ENCODE measurements at places on chromosomes 1 and 21.

- DNase-seq, result no peak
Observed at GRCh38 chr1:205598841-205599668, 32.8 kb downstream of the ELK4 start.

DNA sequence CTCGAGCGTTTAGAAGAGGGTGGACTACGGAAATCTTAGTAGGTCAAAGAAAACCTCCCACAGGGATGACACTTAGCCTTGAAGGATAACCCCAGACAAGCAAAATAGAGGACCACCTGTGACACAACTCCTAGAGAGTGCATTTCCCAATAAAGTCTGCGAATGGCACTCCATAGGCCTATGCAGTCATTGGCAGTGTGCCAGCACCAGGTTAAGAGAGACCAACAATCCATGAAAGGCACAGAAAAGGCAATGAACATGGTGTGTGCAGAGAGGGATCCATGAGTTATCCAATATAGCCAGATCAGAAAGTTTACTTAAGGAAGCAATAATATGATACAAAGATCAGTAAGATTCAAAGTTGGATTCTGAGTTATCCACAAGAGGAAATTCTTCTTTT lies 45.2 kb upstream of the FMO2 start:
- no peak for DNase-seq

DNA sequence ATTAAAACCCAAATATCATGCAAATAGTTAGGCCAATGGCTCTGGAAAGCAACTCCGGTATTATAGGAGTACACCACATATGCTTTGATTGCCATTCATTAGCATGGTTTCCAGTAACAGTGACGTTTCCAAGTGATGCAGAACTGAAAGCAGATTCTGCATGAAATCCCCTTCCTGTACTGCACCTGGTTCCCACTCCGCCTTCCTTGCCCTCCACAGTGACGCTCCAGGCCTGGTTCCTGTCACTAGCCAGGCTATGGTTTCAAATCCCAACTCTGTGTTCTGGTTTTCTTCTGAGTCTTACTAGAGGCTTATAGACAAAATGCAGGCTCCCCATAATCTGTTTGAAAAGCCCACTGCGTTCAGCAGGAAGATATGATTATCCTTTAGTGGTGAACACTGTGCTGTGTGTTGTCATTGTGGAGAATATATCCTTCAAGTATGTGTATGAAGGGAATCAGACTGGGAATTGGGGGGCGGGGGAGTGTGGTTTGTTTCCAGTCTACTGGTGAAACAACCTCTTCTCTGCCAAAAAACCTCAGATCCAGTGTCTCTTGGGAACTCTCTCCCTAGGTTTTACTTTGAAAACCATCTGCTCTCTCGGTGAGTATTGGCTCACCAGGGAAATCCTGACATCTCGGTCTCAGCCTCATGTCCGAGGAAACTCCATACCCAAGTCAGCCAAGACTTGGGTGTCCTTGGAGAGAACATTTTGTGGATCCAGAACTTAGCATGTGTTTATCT lies 78.7 kb downstream of the TYW3 start:
- no peak for DNase-seq

GRCh38 chr21:32748529-32748928 lies 20.7 kb upstream of the SYNJ1 start:
- no peak for DNase-seq

DNA sequence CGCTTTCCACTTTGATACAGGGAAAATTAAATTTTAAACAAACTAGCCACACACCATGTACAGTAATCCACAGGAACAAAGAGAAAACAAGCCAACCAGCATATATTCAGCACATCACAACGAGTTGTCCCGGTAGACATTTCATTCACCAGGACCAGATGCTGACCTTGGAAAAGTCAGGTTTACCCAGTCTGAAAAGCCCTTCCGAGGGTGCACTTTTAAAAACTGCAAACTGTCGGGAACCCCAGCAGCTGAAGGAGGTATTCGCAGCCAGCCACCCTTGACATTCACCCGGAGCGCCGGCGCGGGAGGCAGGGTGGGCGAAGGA lies 1.2 kb downstream of the MCOLN3 start:
- DNase-seq, result no peak

DNA sequence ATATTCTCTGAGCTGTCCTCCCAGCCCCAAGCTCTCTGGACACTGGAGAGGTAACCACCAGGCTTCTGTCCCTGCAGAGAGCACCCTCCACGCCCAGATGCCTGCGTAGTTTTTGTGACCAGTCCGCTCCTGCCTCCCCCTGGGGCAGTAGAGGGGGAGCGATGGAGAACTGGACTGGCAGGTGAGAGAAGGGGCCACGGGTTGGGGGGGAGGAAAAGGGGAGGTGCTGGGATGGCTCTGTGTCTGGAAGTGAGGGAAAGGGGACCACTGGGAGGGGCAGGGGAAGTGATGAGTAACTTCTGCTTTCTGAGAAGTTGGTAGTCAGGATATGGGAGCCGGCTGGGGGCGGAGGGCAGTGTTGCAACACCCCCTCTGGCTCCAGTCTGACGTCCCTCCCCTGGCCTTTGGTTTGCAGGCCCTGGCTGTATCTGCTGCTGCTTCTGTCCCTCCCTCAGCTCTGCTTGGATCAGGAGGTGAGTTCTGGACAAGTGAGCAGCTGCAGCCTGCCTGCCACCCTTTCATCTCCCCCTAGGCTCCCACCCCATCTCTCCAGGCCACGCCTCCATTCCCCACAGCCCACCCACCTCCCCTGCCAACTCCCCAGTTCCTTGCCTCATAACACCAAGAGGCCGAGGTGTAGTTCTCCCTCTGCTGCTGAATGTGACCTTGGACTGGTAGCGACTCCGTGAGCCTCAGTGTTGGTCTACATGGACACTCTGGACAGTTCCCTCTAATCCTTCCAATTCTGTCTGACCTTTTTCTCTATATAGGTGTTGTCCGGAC lies 3.1 kb downstream of the ADAMTSL4 start:
- DNase-seq, result no peak

GRCh38 chr1:21762022-21762404 lies 20.9 kb downstream of the USP48 start:
- DNase-seq, result peak; percentile 28

DNA sequence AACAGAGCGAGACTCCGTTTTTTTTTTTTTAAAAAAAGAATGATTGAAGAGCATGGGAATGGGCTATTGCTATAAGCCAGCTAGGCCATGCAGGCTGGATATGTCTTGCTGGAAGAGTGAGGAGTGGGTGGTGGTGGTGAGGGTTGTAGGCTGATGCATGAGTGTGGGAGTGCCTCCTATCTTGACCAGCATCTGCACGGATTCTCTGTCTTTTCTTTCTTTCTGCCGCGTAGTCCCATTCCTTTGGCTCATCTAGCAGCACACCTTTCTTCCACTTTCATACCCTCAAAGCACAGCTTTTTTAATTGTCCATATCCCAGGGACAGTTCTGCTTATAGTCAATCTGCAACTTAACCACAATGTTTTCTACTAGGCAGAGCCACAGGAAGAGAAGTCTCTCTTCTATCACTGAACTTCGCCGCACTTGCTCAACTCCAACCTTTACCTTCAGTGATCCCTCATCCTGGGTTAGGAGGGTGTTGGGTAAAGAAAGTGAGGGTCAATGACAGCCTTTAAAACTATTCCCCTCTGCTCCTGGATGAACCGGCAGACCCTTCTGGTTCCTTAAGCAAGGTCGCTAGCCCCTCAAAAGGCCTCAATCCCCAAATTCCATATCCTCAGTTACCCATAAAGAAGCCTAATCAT lies 15.2 kb downstream of the ADCY10 start:
- DNase-seq, result no peak

GRCh38 chr1:80048716-80049115 lies 1042.2 kb upstream of the ADGRL4 start:
- DNase-seq, result no peak

- DNase-seq, result no peak
Observed at GRCh38 chr1:48462716-48463302, 9.2 kb downstream of the SPATA6 start.

DNA sequence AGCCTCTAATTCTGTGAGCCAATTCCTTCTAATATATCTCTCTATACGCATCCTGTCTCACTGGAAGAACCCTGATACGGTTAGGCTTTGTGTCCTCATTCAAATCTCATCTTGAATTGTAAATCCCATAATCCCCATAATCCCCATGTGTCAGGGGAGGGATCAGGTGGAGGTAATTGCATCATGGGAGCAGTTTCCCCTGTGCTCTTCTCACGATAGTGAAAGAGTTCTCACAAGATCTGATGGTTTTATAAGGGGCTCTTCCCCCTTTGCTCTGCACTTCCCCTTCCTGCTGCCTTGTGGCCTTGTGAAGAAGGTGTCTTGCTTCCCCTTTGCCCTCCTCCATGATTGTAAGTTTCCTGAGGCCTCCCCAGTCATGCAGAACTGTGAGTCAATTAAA lies 116.1 kb downstream of the MRPS6 start:
- no peak for DNase-seq

DNA sequence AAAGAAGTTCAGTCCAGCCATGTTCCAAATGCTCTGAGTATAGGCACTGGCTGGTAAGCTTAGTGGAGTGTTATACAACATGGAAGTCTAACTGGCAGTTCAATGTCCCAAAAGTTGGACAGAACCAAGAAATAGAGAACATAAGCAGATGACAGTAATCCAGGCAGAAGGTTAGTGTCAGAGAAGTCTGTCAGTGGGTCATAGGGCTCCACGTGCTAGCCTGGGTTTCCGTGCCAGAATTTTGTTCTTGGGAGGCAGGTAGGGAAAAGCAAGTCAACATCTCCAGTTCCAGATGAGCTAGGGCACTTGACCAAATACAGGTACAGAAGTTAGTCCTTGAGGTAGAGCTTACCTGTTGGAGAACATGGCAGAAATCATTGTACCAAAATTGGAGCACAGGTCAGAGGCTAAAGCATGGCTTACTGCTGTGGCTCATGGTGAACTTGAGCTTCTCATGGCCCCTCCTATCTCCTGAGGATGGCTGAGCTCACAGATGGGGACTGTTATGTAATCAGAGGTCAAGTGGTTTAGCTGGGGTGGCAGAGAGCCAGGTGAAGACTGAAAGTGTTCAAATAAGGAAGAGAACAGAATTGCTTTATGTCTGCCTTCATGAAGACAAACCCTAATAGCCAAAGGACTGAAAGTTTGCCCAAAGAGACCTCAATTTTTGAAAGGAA lies 170.8 kb downstream of the NFIA start:
- DNase-seq, result no peak

Data from memory B cell (primary cell).